ENCODE measurements at places on chromosomes 3 and 15.

DNA sequence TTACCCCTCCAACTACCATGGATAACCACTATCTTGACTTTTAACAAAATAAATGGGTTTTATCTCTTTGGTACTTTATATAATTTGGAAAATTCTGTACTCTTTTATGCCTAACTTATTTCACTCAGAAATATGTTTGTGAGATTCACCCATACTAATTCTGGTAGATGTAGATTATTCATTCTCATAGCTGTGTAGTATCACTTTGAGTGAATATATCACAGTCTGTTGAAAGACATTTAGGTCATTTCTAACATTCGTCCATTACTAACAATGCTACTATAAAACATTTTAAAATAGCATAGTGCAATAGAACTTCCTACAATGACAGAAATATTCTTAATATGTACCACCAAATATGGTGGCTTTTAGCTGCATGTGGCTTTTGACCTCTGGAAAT, 542.4 kb downstream of the RBMS3 start:
- DNase-seq, result no peak

GRCh38 chr3:190853464-190853863, 9.0 kb downstream of the GMNC start:
- DNase-seq, result no peak

DNA sequence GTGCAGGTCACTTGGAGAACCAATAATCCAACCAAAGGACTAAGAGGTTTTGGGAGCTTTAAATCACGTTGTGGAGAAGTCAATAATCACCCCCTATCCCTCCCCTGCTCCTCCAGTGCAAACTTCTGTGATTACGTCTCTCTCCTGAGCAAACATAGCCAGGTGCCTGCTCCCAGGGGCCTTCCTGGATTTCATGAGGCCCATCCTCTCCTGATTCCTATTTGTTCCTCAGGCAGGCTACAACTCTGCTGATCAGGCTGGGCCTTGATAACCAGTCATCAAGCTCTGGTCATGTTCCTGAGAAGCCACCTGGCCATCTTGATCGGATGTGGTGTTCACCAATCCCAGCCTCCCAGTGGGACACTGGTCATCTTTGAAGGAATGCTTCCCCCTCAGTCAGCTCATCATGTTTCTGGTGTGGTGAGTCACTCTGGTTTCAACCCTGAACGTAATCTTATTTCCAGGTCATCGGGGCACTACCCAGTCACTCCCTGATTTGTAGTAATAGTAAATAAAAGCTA, 2.9 kb upstream of the ZNF710 start:
- DNase-seq, result no peak

DNA sequence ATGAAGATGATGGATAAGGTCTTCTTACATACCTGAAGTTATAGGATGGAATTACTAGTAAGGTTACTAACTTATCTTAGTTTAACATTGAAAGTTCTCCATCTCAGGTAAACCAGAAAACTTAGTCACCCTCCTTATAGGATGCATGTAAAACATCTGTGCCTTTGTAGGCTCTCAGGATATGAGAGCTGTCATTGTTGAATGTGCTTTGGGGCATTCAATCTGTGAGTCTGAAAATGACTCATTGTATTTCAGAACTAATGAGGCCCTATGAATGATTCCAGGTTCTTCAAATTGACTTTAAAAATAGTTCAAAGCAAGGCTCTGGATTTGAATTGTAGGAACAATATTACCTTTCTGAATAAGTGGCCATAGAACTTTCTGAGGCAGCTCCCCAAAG, 237.7 kb upstream of the AZI2 start:
- no peak for DNase-seq

DNA sequence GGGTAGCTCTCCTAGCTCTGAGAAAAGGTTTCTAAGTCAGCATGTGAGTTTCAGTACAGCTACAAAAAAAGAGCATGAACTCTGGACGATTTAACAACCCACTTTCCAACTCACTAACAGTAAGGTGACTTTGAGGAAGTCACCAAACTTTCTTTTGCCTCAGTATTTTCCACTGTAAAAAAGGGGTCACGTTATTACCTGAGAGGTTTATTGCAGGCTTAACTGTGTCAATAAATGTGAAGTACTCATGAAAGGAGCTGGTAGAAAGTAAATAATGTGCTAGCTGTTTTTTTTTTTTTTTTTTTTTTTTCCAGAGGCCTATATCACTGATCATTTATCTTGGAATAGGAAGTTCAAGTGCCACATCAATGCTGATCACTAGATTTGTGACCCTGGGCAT, 89.3 kb downstream of the PLSCR2 start:
- no peak for DNase-seq

DNA sequence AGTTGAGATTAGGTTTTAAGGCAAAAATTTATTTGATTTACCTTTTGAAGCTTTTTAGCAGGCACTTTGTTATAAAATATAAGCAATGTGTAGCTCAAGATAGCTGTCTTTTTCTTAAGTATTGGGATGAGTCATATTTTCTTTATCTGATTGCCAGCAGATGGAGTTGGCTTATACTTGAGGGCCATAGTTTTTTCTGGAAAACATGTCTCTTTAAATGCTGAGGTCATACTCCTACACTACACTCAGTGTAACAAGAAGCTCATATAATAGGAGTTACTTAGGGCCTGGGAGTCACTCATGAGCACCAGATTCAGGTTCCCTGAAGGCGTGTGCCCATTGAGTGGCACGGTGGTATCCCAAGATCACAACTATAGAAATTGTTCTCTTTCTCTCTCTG, 579.8 kb downstream of the EDEM1 start:
- DNase-seq, result no peak

GRCh38 chr15:62807539-62808130, 234.9 kb upstream of the TPM1 start:
- no peak for DNase-seq

DNA sequence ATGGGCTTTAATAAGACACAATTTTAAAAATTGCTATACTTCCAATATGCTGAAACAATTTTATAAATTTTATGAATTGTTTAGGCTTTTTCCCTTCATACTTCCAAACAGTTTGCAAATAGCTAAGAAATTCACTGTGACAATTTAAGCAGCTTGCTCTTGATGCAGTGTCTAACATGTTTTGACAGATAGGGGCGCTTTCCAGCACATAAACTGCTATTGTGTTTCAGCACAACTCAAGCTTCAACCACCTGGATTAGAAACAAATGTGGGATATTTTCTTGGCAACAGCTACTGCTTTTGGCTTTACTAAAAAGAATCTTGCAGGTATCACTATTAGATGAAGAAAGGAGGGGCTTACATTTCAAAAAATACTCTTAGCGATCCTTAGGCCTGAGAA, 565.8 kb upstream of the DPPA4 start:
- no peak for DNase-seq

DNA sequence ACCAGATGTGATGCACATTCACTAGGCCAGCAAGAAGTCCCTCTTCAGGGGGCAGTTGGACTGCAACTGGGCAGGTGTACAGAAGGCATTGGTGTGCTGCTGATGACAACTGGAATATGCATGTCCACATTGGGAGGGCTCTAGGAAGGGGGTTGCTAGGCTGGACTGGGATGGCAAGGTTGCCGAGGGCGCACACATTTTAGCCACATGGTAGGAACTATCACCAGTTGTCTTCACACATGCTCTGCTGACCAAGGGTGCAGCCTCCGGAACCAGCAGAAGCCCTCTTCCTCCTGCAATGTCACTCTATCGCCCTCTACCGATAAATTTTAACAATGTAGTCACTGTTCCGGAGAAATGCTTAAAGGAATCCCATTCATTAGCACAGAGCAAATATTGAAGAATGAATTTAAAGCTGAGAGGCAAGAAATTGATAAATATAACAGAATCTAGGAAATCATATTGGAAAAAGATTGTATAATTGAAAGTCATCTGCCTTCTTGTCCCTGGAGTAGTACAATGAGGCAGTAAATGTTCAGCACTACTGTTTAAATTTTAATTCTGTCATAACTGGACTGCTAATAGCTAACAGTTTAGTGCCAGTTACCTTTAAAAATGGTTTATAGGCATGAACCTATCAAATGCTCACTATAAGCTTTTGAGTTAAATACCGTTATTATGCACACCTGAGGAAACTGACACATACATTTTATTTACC, 22.6 kb upstream of the LYSMD4 start:
- peak; percentile 80 for DNase-seq

GRCh38 chr3:98110550-98110908, 20.0 kb upstream of the OR5H1 start:
- DNase-seq, result no peak

DNA sequence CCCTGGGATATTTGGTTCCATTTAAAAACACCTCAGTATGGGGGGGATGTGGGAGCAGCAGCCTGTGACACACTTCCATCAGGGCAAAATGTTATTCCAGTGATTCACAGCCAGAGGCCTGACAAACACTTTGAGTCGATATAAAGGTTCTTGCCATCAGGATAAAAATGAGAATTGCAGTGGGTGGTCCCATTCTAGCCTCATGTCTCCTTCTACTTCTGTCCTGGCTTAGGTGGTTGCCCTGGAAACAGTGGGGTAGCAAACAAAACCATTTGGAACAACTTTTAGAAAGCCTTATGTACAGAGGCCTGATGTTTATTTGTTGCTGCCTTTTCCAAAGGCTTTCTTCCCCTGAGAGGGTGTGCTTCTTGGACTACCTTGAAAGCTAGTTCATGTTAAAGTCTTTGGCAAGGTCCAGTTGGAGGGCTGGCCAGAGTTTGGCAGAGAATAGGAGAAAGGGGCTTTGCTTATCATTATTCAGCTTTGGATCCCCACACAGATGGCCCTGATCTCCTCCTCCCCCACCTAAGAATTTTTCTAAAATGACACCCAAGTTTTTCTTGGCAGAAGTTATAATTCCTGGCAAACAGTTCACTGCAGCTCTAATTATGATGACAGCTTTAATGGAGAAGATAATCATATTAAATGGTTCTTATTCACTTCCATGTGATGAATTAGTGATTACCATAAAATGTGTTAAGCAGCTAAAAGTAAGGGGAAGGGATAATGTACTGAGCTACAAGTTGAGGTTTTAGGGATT, 84.2 kb upstream of the ZNF280D start:
- DNase-seq, result no peak

GRCh38 chr3:185995352-185995751, 57.5 kb upstream of the TRA2B start:
- no peak for DNase-seq

DNA sequence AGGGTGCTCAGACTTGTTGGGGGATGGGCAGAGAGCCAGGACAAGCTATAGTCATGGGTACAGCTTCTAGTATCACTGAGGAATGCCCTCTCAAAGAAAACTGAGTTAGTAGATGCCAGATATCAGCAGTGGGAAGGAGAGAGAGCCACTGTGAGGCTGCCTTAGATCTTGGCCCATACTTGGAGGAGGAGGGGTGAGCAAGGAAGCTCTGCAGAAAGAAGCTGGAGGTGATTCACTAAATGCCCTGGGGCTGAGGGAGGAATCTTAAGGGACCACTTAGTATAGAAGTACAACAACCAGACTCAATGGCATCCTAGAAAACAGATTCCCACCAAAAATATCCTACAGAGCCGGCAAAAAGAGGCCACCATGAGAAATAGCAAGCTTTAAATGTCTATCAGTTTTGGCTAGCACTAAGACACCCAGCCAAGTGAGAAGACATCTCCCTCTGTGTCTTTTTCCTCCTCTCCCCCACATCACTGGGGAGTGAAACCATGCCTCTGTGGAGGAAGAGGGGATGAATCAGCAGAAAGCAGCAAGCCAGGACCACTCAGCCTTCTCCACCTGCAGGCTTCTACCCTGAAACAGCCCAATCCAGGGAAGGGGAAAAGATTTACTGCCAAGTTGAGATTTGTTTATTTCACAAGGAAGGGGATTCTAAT, 282.5 kb upstream of the STT3B start:
- no peak for DNase-seq

- DNase-seq, result no peak
Observed at GRCh38 chr3:140760324-140761075, 82.6 kb downstream of the TRIM42 start.

DNA sequence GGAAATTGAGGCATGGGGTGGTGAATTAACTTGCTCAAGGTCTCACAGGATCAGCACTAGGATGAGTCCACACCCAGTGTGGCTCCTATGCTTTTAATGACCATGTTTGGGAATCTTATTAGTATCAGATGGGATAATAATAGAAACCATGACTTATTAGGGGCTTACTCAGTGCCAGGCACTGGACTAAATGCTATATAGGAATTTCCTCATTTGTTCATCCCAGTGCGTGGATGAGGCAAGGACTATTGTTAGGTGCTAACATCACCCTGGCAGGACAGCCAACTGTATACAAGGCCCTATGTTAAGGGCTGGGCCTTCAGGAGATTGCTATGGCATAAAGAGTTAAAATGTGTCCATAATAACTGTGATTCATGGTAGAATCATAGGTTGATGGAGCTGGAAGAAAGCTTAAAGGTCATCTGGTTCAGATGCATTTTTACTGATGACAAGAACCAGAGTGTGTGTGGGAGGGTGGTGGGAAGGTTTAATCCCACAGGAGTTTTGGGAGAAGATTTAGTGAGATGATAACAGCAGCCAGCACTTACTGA, 4.7 kb upstream of the FEM1B start:
- DNase-seq, result no peak

GRCh38 chr3:22730701-22731100, 472.4 kb upstream of the UBE2E2 start:
- no peak for DNase-seq

DNA sequence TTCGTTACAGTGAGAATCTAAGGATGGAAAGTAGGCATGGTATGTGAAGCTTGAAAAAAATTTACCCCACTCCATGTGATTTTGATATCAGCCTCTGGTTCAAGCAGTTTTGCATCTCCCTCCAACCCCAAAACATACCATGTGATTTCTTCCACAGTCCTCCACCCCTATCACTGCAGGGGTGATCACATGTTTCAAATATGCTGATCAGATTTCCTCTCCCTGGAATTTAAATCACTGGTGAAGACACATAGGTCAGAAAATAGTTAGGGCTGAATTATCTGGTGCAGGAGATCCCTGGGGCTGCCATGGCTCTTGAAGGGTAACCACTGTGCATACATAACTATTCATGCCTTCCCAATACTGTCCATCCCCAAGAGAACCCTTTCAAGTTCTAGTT, 119.7 kb upstream of the THRB start:
- no peak for DNase-seq

- no peak for DNase-seq
Observed at GRCh38 chr15:69090197-69090948, 70.1 kb upstream of the GLCE start.

DNA sequence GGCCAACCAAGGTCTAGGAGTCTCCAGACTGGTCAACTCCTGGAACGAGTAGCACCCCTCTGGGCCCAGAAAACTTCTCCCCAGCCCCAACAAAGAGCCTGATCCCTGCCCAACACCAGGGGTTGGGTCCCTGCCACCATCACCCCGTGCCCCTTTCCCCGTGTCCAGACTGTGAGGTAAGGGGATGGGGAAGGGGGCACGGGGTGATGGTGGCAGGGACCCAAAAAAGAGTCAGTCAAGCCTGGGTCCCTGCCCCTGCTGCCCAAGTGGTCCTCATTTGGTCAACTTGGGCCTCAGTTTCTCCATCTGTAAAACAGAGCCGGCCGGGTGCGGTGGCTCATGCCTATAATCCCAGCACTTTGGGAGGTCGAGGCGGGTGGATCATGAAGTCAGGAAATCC, 1.1 kb upstream of the NBEAL2 start:
- DNase-seq, result no peak

DNA sequence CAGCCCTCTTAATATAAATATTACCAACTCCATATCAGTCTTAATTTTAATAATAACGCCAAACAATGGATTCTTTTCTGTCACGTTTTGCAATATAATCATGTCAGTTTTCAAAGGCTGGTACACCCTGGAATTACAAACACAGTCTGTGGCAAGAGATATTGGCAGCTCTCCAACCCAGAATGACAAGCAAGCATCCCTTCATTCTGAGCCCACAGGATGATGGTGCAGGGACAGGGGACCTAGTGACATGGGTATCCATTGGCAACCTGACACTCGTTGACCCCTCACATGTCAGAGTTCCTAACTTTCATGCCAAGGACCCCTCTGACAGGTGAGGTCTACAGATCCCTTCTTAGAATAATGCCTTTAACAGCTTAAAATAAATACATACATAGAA, 154.5 kb upstream of the TSC22D2 start:
- no peak for DNase-seq
